ENCODE measurements at places on chromosomes 6 and 20. TPM values are rescaled to one million over a fixed set of nuclear protein-coding genes. Genes with fewer than 3 reads are reported as not detected.

The LY86 gene
- total RNA-seq, result not detected

The LRRC1 gene
- total RNA-seq, result 8.7 TPM

The SAMD3 gene
- total RNA-seq, result 1.1 TPM

The RPP40 gene
- 6.9 TPM for total RNA-seq

The FOXS1 gene
- 0.82 TPM for total RNA-seq

The ITCH gene
- total RNA-seq, result 39.1 TPM

The GSTA3 gene
- not detected for total RNA-seq

The SMLR1 gene
- total RNA-seq, result not detected

The DCDC2 gene
- total RNA-seq, result 23.2 TPM

The CST2 gene
- not detected for total RNA-seq

The NKAIN2 gene
- total RNA-seq, result 0.06 TPM

The C2 gene
- total RNA-seq, result not detected

The PAX1 gene
- not detected for total RNA-seq

The GSTA2 gene
- total RNA-seq, result not detected

The COL9A1 gene
- total RNA-seq, result not detected

The CAP2 gene
- total RNA-seq, result 2.7 TPM

The OOEP gene
- total RNA-seq, result not detected

The FGD2 gene
- not detected for total RNA-seq

The KIAA1755 gene
- total RNA-seq, result 6.0 TPM

The LY6G6C gene
- total RNA-seq, result not detected

The PCSK2 gene
- total RNA-seq, result not detected

The LGSN gene
- not detected for total RNA-seq

The OXT gene
- total RNA-seq, result not detected

The TNF gene
- 4.4 TPM for total RNA-seq

The PTPRT gene
- not detected for total RNA-seq

The SPTLC3 gene
- total RNA-seq, result 0.15 TPM

The GABRR1 gene
- total RNA-seq, result not detected

The HSPA1L gene
- 0.44 TPM for total RNA-seq

The SLC13A3 gene
- total RNA-seq, result 0.10 TPM

The MCHR2 gene
- not detected for total RNA-seq

The RHAG gene
- not detected for total RNA-seq

The HFE gene
- 3.4 TPM for total RNA-seq

The TMEM151B gene
- not detected for total RNA-seq

The GPR63 gene
- 0.10 TPM for total RNA-seq

The FIG4 gene
- total RNA-seq, result 18.9 TPM

The ULBP1 gene
- 4.1 TPM for total RNA-seq

The KHDC3L gene
- total RNA-seq, result not detected

The POM121L2 gene
- total RNA-seq, result not detected

The GNMT gene
- total RNA-seq, result not detected

The NFS1 gene
- total RNA-seq, result 22.3 TPM

The ANKRD66 gene
- total RNA-seq, result not detected

The PNLDC1 gene
- not detected for total RNA-seq

All from glomerular endothelial cell (primary cell).